ENCODE measurements at places on chromosomes 12 and 14.

DNA sequence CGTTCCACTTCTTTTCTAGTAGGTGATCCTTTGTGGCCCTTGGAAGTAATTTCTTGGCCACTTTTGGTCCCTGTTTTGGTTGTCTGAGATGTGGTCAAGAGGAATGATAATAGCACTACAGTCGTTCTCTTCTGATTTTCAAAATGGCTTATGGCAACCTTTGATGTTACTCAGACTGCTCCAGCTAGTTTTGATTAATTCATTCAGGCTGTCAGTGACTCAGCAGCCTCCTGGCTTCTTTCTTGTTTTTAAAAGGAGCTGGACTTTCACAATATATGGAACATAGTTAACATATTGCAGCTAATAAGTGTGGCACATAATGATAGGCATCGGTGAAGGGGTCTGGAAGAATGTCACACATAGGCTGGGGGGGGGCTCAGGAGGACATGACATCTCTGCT is 47.3 kb downstream of the WDR20 start:
- DNase-seq, result peak; percentile 46

- no peak for DNase-seq
Measured at GRCh38 chr14:61089126-61089750, 108.2 kb downstream of the SLC38A6 start.

DNA sequence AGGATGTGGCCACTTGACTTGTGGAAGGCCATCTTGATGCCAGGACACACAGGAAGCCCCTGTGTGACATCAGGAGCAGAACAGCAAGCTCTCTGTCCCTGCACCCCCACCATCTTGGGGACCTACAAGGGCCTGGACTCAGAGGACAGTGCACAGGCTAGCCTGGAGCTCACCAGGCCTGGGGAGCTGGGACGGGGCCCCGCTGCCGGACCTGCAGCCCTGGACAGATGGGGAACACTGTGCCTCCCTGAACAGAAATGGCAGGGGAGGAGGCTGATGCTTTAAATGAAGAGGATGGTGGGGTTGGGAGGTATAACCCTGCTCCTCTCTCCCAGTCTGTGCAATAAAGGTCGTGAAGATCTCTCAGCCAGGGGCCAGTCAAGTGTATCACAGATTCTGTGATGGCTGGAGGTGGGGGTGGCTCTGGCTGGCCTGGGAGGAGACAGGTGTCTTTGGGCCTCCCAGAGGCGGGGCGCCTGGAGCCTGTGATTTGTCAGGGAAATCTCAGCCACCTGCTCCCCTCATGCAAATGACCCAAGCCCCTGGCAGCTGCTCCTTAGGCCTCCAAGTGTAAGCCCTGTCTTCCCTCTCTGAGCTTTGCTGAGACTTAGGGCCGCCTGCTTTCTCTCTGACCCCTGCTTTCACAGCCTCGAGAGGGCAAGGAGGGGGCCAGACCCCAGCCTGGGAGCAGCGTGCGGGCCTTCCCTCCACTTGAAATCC is 1.1 kb upstream of the GNB3 start:
- DNase-seq, result peak; percentile 82

DNA sequence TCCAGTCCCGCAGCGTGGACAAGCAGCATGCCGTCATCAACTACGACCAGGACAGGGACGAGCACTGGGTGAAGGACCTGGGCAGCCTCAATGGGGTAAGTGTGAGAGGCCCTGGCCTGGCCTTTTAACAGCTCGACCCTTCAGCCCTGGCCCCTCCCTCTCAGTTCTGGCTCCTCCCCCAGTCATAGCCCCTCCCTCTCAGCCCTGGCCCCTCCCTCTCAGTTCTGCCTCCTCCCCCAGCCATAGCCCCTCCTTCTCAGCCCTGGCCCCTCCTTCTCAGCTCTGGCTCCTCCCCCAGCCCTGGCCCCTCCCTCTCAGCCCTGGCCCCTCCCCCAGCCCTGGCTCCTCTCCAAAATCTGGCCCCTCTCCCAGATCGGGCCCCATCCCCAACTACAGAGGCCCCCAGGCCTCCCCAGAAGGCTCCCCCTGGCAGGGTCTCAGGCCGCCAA is 11.2 kb downstream of the CEP170B start:
- peak; percentile 26 for DNase-seq

DNA sequence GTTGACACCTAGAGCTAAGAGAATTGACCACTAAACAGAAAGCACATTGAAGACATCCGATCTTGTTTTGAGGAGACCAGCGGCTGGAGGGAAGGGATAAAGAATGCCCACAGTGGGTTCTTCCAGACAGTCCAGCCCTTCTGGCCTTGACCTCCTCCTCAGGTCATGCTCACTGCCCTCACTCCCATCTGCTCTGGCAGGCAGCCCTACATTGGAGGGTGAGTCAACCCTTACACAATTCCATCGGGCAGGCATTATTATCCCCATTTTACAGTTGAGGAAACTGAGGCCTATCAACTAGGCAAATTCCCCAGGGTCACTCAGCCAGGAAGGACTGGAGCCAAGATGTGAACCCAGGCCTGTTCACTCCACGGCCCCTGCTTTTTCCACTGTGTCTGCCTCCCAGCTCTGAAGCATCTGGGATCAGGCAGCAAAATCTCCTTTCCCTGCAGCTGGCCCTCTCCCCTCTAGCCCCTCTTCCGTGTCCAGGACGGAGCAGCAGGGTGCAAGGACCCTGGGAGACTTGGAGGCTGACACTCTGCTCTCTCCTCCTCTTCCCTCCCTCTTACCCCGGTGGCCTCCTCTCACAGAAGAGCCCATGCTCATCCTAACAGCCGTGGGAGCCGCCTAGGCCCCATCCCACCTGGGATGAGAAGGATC is 5.3 kb downstream of the SCNN1A start:
- no peak for DNase-seq

DNA sequence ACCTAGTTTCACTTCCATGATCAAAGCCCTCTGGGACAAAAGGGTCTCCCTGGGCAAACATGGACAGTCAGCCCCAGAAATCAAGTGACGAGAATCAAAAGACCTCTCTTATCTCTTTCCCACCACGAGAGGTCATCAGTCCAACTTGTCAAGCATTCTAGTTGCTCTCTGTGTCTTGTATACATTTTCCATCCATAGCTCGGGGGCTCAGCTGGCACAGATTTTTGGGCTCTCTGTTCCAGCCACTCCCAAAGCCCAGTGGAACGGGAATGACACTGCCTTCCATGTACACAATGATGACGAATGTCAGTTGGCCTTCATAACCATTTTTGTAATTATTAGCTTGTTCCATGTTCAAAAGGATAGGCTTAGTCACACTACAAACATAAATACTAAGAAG is 29.7 kb downstream of the NOS1 start:
- no peak for DNase-seq

DNA sequence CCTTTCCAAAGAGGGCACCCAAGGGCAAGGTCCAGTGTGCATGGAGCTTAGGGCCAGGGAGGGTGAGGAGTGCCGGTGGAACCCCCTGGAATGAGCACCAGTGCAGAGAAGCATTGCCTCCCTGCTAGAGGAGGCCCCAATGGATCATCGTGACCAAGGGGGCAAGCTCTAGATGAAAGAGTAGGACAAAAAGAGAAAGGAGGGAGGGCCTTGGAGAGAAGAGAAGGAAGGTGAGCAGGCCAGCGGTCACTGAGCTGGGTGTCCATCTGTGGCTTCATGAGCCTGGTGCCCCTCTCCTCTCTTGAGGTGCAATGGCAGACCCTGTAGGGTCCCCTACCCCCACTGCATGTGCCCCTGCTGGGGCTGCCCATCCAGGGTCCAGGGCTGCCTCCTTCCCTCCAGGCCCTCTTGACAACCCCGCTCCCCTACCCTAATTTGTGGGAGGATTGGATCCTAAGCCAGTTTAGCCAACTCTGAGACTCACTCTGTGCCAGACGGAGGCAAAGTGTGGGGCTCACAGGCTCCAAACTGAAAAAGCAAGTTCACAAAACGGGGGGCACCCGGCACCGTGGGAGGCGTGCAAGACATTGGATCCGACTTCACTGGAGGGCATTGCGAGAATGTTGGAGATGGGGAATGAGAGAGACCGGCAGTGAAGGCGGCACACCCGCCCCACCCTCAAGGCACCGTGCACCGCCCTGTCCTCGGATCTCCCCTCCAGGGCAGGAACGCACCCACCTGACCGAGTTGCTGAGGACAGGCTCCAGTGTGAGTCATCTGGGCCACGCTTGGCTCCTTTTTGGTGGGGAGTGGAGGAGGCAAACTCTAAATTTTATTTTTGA is 207.5 kb downstream of the KIF26A start:
- no peak for DNase-seq

DNA sequence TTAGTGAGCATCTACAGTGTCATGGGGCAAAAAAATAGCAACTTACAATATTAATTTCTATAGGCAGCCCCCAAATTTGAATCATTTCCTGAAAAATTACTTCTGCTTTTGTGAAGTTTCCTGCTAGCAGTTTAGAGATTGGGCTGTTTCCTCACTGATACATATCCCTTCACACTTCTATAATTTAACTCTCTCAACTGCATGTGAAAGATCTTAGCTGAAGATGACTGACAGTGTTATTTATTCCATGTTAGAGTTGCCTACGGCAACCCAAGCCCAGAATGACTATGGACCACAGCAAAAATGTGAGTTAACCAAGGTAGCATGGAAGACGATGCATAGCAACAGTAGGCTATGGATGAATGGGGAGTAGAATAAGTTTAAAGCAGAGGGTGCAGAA is at the start of gene KLRG1:
Gene KLRG1 (plus strand): TSS at position 134 of the 400 bp plus-strand sequence. CDS start 90 bp downstream, at position 224.
- DNase-seq, result no peak

DNA sequence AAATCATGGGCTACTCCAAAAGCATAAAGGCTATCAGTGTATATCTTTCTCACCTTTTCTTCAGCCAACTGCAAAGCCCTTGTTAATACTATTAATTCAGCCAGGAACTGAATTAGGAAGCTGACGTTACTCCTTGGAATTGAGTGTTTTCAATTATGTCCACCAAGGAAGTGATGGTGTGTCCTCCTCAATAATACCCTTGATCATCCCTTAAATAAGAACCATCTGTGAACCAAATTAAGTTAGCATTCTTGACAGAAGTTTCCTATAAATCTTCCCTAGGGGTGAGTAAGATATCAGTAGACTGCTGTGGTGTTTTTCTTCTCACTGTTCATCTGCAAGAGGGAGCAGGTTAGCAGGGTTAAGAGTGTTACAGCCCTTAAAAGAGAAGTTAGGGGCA is 252.3 kb upstream of the AVPR1A start:
- DNase-seq, result no peak

DNA sequence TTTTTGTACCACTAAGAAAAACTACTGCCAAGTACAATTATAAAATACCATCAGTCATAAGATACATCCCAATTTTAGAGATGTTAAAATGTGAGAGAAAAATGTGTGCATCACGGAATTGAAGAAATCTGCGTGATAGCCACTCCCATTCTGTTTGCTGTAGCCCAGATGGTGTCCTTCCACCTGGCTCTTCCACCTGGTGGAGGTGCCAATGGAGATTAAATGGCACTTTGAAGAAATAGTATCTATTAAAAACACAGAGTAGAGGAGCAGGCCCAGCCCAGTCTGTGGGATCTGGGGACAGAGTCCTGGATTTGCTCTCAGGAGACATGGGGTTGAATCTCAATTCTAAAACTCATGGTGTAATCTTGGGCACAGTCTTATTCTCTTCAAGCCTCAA is 35.5 kb downstream of the TSPAN11 start:
- DNase-seq, result no peak

DNA sequence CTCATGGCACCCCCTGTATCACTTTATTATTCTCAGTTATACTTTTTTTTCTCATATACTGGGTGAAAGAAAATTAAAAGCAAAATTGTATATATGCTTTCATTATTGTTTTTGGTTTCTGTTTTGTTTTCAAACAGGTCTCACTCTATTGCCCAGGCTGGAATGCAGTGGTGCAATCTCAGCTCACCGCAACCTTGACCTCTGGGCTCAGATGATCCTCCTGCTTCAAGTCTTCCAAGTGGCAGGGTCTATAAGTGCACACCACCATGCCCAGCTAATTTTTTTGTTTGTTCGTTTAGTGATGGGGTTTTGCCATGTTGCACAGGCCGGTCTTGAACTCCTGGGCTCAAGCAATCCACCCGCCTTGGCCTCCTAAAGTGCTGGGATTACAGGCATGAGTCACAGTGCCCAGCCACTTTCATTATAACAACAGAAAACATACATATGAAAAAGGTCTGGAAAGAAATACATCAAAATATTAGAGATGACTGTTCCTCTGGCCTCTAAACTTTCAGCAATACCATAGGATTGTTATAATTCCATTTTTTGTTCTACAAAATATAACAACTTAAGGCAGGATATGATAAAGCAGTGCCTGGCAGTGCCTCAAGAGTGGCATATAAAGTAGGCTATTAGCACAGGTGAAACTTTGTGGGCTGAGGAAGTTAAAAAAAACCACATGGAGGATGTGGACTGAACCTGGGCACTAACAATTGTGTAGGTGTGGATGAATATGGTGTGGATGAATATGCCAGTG is 5.8 kb upstream of the NTN4 start:
- DNase-seq, result no peak

- no peak for DNase-seq
Measured at GRCh38 chr12:73486256-73486655, 1051.4 kb upstream of the ATXN7L3B start.

- no peak for DNase-seq
Measured at GRCh38 chr12:122994140-122994675, 13.7 kb downstream of the ARL6IP4 start.

Data from eye (tissue), 1 donor.